Transverse colon (tissue), 4 donors: ENCODE measurements at places on chromosomes 13 and 19. TPM values are rescaled to one million over a fixed set of nuclear protein-coding genes. Genes with fewer than 3 reads are reported as not detected.

GRCh38 chr19:44875666-44876451 is 15.2 kb upstream of the TOMM40 start:
- H3K4me3 ChIP-seq, result no peak overlapping the region
- H3K4me1 ChIP-seq, result peaks cover 7% of the 10 kb centered on the region
- H3K27ac ChIP-seq, result peak overlapping the region; percentile 32
- no peaks in the 10 kb centered on the region for H3K36me3 ChIP-seq
- no peaks in the 10 kb centered on the region for H3K27me3 ChIP-seq

CPAMD8 gene
- 10.2 TPM for total RNA-seq

GRCh38 chr13:112347986-112348385 is 28.2 kb upstream of the SPACA7 start:
- H3K36me3 ChIP-seq, result no peaks in the 10 kb centered on the region
- H3K27me3 ChIP-seq, result peaks cover 42% of the 10 kb centered on the region
- no peaks in the 10 kb centered on the region for H3K4me1 ChIP-seq
- no peak for DNase-seq
- no peak overlapping the region for H3K27ac ChIP-seq

GRCh38 chr19:31658993-31659896 is 310.0 kb upstream of the TSHZ3 start:
- H3K36me3 ChIP-seq, result no peaks in the 10 kb centered on the region
- no peaks in the 10 kb centered on the region for H3K27me3 ChIP-seq
- no peak for DNase-seq
- H3K4me3 ChIP-seq, result no peak overlapping the region
- H3K27ac ChIP-seq, result no peak overlapping the region

DNA sequence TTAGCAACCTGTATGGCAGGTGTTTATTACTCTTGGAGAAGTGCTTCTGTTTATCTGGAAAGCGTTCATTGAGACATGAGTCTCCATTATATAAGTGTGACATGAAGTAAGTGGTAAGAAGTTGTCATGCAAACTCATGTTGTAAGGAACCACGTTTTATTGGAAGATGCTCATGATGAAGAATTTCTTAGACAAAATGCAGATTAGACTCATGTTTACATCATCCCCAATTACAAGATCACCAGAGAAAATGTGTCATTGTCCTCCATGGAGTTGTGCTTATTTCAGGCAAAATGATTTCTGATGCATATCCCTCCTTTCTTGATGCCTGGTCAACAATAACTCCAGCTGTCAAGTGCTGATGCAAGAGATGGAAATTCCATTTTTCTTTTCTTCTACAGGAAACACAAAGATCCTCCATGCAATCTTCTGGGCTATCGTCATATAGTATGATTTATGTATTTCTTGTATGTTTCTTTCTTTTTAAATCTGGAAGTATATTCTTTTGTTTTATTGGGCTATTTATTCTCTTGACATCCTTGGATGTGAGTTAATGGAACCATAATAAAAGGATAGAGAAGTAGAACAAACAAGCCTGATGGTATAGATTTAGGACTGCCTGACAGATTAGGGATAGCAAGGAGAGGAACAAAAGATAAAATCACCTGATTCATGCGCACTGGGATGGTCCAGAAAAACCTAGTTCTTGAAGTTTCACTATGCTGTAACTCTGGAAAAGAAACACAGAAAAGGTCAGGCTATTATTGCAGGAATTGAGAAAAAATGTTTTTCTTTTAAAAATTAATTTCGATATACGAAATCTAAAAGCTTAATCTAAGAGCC is 50.7 kb upstream of the DIAPH3 start:
- H3K27ac ChIP-seq, result no peak overlapping the region
- H3K36me3 ChIP-seq, result no peaks in the 10 kb centered on the region
- H3K4me3 ChIP-seq, result no peak overlapping the region
- DNase-seq, result no peak

COL5A3 gene
- total RNA-seq, result 2.5 TPM

GRCh38 chr19:18523841-18524240 is 2.0 kb upstream of the ELL start:
- H3K36me3 ChIP-seq, result no peaks in the 10 kb centered on the region
- peaks cover 5% of the 10 kb centered on the region for H3K4me1 ChIP-seq
- no peak for DNase-seq
- no peak overlapping the region for H3K27ac ChIP-seq
- no peak overlapping the region for H3K4me3 ChIP-seq
- H3K27me3 ChIP-seq, result no peaks in the 10 kb centered on the region

CADM4 gene
- total RNA-seq, result 3.7 TPM

- H3K4me1 ChIP-seq, result no peaks in the 10 kb centered on the region
- peaks cover 13% of the 10 kb centered on the region for H3K27me3 ChIP-seq
- no peaks in the 10 kb centered on the region for H3K36me3 ChIP-seq
- DNase-seq, result no peak
These were observed 12.2 kb upstream of the EVI5L start for GRCh38 chr19:7817801-7818200.

DNA sequence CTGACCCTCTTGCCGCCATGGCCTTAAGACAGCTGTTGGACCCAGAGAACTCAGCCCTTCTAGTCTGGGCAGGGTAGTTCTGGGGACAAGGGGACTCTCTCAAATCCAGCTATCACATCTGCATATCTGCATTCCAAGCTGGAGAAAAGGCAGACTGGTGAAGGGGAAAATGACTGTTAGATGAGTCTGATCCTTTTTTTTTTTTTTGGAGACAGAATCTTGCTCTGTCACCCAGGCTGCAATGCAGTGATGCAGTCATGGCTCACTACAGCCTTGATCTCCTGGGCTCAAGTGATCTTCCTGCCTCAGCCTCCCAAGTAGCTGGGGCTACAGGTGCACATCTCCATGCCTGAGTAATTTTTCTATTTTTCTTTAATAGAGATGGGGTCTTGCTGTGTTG is 114.3 kb downstream of the SIPA1L3 start:
- H3K27me3 ChIP-seq, result no peaks in the 10 kb centered on the region
- H3K4me3 ChIP-seq, result no peak overlapping the region
- DNase-seq, result no peak
- H3K27ac ChIP-seq, result no peak overlapping the region
- H3K36me3 ChIP-seq, result no peaks in the 10 kb centered on the region

GRCh38 chr13:49670828-49671227 is 20.5 kb downstream of the EBPL start:
- no peak overlapping the region for H3K4me3 ChIP-seq
- no peaks in the 10 kb centered on the region for H3K36me3 ChIP-seq
- H3K4me1 ChIP-seq, result no peaks in the 10 kb centered on the region
- H3K27ac ChIP-seq, result no peak overlapping the region
- no peak for DNase-seq
- no peaks in the 10 kb centered on the region for H3K27me3 ChIP-seq

CRX gene
- total RNA-seq, result not detected

DNA sequence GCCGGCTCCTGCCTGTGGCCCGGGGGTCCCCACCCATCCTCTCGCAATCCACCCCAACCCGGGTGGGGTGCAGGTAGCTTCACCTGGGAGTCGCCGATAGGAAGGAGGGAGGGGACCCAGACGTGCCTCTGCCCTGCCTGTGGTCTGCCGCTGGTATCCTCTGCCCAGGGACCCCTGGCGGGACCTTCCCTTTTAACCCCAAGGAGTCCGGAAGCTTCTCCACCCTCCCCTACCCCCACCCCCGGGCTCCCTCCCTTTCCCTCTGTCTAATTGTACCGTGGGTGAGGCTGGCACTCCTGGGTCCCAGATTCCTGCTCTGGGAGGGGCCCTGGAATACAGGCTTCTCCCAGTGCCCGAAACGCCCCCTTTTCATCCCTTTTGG is at the start of gene KLK10:
KLK10 (minus strand) TSS at position 166 of the 382 bp plus-strand sequence. CDS start 579 bp downstream, outside the sequence.
- no peaks in the 10 kb centered on the region for H3K36me3 ChIP-seq
- DNase-seq, result no peak
- H3K27ac ChIP-seq, result no peak within 1 kb of the TSS
- no peak within 1 kb of the TSS for H3K4me3 ChIP-seq
- peaks cover 22% of the 10 kb centered on the region for H3K4me1 ChIP-seq

DNA sequence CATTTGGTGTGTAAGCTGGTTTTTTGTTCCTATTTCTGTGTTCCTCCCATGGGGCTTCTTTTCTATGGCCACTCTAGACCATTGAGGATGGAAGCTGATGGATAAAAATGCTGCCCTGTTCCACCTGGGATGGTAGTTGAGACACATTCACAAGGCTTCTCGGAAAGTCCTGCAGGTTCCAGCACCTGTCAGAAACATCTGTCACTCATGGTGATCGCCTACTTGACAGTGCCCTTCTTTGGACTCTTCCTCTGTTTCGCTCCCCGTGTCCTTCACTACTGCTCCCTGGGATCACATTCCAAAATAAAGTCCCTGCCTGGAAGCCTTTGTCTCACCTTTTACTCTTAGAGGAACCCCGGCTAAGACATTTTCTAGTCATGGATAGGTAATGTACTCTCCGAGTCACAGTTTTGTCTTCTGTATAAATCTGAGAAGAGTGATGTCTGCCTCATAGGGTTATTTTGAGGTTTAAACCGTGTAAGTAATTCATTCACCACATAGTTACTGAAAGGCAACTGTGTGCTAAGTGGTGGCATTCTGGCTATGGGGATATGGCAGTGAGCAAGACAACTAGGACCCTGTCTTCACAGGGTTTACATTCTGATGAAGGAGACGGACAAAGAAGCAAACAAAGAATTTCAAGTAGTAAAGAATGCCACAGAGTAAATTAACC is 21.0 kb downstream of the UBAC2 start:
- peaks cover 19% of the 10 kb centered on the region for H3K4me1 ChIP-seq
- no peaks in the 10 kb centered on the region for H3K36me3 ChIP-seq
- H3K4me3 ChIP-seq, result no peak overlapping the region

ZBTB32 gene
- total RNA-seq, result not detected

- H3K4me3 ChIP-seq, result no peak overlapping the region
- no peaks in the 10 kb centered on the region for H3K27me3 ChIP-seq
- H3K36me3 ChIP-seq, result no peaks in the 10 kb centered on the region
- no peak for DNase-seq
- H3K4me1 ChIP-seq, result no peaks in the 10 kb centered on the region
These were observed 9.6 kb downstream of the IRGQ start for GRCh38 chr19:43586346-43586745.

GRCh38 chr13:79387853-79388252 is 18.2 kb downstream of the RBM26 start:
- peaks cover 3% of the 10 kb centered on the region for H3K4me1 ChIP-seq
- no peaks in the 10 kb centered on the region for H3K36me3 ChIP-seq
- H3K4me3 ChIP-seq, result no peak overlapping the region

ACTMAP gene
- total RNA-seq, result 15.0 TPM

DNA sequence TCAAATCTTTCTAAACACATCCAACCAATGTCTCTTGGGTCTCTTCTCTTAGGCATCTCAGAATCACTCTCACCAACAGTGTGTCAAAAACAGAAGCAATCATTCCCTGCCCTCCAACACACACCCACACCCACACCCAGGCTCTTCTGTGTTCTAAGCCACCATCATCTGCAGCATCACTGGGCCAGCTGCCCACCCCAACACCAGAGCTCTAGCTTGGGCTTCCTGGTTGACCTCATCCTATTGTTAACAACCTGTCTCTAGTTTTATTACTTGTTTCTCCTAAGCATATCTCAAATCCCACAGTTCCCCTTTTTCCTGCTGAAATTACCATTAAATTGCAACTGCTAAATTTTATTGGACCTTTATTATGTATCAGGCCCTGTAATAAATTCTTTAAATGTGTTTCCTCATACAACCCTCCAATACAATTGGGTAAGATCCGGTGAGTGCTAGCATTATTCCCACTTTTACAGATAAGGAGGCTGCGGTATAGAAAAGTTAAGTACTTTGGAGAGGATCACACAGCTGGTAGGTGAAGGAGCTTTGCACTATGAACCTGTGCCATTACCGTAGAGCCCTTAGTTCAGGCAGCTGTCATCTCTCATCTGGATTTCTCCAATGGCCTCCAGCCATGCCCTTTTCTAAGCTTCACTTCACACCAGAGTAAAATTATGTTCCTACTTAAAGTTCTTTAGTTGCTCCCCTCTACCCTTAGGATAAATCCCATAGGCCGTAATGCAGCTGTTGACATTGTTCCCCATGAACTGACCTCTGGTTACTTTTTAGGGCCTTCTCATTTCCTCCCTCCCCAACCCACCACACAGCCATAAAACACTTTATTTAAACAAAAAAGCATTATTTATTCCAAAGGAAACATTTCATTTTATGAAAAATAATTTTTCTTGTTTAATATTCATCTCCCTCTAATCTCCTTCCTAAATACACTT is 227.7 kb downstream of the B3GLCT start:
- no peak overlapping the region for H3K27ac ChIP-seq
- no peak for DNase-seq
- no peak overlapping the region for H3K4me3 ChIP-seq

- H3K27ac ChIP-seq, result no peak overlapping the region
- no peak for DNase-seq
- H3K27me3 ChIP-seq, result no peaks in the 10 kb centered on the region
- H3K36me3 ChIP-seq, result no peaks in the 10 kb centered on the region
- no peaks in the 10 kb centered on the region for H3K4me1 ChIP-seq
These were observed 50.3 kb upstream of the ANKRD10 start for GRCh38 chr13:110965038-110965754.

DNA sequence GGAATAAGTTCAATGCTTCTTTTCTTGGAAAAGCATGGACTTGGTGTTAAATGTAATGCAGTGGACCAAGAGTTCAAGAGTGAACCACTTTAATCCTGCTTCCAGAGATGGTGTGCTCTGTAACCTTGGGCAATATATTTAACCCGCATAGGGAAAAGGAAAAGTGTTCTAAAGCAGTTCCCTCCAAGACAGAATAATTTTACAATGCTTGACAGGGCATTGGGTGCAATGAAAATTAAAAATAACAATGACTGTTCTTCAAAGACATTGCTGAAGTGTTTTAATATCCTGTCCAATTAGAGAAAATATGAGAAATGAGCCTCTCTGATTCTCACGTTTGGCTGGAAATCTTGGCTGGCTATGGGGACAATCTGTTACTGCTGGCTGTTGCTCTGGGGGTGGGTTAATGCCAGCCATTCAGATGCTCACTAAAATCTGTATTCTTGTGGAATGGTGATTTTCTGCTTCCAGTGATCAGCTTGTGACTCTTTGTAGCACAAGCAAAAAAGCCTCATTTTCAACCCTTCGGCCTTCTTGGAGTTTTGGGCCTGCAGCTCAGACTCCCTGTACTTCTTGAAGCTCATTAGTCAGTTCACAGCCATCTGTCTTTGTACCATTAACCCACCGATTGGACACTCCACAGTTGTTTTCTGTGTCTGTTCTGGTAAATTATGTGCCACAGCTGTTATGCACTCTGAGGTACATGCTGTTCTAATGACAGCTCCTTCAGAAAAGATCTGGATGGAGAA is 310.6 kb downstream of the LMO7 start:
- no peaks in the 10 kb centered on the region for H3K27me3 ChIP-seq
- H3K27ac ChIP-seq, result no peak overlapping the region

DNA sequence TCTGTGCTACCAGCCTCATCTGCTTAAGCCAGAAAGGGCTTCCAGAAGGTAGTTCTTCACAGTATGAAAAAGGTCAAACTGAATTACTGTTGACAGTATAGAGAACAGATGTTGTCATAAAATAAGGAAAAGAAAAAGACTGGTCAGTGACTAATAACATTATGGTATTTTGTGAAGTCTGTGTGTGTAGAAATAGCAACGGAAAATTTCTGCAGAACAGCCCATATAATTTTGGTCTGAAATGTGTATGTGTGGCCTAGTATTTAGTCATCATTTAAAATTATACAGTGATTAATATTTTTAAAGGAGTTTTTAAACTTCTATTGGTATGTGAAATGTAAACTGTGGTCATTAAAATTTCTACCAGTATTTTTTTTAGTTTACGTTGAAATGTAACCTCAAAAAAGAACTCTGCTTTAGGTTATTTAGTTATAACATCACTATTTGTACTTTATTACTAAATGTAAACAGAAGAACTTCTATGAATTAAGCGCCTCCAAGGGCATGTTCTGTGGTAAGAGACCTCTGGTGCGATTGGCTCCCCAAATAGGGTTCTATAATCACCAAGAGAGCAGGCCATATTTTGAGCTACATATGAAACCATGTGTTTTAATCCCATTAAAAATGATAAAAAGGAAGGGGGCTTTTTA is 3.3 kb upstream of the GPR183 start:
- no peak overlapping the region for H3K4me3 ChIP-seq
- no peak for DNase-seq
- H3K27ac ChIP-seq, result peak overlapping the region; percentile 53
